ENCODE measurements at places on chromosomes 7 and 10.

DNA sequence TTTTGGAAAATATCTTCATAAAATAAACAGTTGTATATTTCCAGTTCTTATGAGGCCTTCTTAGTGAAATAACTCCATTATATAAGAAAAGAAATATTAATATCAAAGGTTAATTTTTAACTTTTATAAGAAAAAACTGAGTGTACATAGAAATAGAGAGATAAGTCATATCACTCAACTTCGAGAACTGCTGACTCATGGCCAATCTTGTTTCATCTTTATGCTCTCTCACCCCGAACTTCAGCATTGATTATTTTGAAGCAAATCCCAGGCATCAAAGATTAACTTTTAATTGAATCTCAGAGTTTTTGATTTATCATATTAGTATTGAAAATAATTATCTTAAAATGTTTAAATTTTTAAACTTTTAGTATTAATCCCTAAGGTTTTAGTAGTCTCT, 527.1 kb downstream of the GFRA1 start:
- no peak for DNase-seq

DNA sequence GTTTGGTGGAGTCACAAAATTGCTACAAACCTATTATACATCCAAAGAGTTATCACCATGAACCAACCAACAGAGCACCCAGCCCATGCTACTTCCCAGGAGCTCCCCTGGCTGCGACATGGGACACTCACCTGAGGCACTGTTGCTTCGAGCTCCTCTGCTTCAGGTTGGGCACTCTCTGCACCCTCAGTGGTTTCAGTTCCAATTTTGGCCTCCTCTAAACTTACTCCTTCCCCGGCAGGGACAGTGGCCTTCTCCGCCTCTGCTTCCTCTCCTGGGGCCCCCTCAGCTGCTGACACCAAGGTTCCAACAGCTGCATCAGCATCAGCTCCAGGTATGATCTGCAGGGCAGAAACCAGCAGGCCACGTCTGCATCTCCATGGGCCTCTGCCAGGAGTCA, 120.4 kb upstream of the TARP start:
- DNase-seq, result no peak

- no peak for DNase-seq
These were observed 227.1 kb upstream of the MBL2 start for GRCh38 chr10:52999681-53000080.

DNA sequence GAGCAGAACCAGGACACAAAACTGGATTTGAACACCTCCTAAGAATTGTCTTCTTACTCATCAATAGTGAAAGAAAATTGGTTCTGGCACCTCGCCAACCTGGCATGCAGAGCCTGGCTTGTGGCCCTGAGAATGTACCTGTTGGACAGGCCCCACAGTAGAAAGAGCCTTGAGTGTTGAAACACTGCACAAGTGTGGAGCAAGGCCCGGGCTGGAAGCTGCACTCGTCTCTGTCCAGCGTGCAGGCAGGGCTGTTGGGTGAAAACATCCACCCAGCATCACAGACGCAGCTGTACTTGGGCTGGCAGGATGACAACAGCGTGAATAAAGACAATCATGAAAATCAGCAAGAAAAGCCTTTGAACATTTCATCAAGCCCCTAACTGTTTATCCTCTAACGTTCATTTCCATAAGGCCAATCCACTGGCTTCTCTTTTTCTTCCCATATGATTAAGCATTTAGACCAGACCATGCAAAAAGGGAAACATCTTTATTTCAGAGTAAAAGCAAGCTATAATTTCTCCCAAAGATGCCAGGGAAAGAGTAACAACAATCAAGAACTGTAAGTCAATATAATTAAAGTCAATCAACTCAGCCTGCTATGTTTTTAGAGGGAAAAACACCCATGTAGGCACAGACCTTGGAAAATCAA, 15.6 kb downstream of the CUBN start:
- DNase-seq, result no peak

- DNase-seq, result no peak
These were observed 36.9 kb downstream of the CAPZA2 start for GRCh38 chr7:116899308-116899707.

- DNase-seq, result no peak
These were observed 157.1 kb downstream of the TCERG1L start for GRCh38 chr10:131154306-131155025.

GRCh38 chr10:28940158-28940888, 263.0 kb downstream of the BAMBI start:
- DNase-seq, result no peak

- peak; percentile 26 for DNase-seq
These were observed 3.9 kb downstream of the HMX3 start for GRCh38 chr10:123139521-123140163.

GRCh38 chr7:116999311-116999710, 46.0 kb downstream of the ST7 start:
- DNase-seq, result no peak

- no peak for DNase-seq
These were observed 169.3 kb downstream of the AMPH start for GRCh38 chr7:38461887-38462286.

DNA sequence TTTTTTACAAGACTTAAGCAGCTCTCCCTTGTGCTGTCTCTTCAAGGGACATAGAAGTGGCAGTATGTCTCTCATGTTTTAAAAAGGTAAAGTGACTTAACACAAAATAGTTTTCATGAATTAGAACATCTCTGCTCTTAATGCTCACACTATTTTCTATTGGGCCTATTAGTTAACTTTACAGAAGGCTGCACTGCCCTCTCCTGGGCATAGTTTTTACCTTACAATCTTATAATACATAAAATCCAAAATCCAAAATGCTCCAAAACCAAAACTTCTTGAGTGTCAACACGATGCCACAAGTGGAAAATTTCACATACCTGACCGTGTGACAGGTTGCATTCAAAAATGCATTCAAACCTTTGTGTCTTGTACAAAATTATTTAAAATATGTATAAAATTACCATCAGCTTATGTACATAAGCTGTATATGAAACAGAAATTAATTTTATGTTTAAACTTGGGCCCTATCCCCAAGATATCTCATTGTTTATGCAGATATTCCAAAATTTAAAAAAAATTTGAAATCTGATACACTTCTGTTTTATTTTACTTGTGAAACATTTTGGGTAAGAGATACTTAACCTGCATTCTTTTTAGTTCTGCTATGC, 25.8 kb downstream of the TES start:
- DNase-seq, result peak; percentile 20

- no peak for DNase-seq
These were observed 9.5 kb upstream of the TCERG1L start for GRCh38 chr10:131320860-131321604.

DNA sequence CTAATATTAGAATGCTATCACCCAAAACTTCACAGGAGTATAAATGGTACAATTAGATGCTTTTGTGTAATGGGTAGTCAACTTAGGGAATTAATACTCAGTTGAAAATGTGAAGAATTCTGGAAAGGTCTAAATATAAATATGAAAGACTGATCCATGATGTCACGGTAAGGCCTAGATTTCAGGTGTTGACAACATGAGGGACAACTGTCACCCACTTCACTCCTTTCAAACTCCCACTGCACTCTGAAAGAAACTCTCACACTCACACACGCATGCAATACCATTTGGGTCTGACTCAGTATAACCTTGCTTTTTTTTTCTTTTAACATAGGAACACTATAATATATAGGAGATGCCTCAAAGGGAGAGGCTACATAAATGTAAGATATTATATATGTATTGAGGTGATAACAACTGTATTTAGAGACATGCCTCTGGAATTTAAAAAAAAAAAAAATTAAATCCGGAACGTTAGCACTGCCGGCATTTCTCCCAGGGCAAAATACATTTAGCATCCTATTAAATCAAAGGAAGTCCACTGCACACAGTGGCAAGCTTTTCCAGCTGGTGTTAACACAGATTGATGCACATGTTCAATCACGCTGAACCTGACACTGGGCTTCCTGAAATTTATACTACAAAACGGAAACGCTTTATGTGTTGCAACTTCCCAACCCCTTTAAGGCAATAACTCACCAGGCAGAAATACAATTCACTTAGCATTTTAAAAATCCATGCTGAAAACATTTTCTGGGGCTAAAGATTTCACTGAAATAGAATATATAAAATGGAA, 74.9 kb downstream of the RSU1 start:
- DNase-seq, result no peak

GRCh38 chr10:102537948-102538347, 34.2 kb downstream of the SUFU start:
- DNase-seq, result no peak

- DNase-seq, result no peak
These were observed 697.6 kb downstream of the KCNMA1 start for GRCh38 chr10:76939933-76940468.

- no peak for DNase-seq
These were observed 70.0 kb upstream of the SFMBT2 start for GRCh38 chr10:7480742-7481367.

GRCh38 chr7:106518239-106518638, 142.7 kb downstream of the CCDC71L start:
- DNase-seq, result no peak

DNA sequence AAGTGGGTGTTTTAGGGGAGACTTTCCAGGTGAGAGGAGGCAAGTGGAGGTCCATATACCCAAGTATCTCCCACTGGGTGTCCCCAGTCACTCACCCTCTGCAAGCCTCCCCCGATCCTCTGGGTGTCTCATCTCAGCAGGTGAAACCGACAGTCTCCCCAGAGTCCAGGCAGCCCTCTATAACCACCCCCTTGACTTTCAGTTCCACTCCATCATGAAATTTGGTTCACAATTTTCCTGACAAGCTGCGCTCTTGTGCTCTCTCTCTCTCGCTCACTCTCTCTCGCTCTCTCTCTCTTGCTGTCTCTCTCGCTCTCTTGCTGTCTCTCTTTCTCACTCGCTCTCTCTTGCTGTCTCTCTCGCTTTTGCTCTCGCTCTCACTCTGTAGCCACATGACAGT, 8.1 kb upstream of the RABGEF1 start:
- no peak for DNase-seq

DNA sequence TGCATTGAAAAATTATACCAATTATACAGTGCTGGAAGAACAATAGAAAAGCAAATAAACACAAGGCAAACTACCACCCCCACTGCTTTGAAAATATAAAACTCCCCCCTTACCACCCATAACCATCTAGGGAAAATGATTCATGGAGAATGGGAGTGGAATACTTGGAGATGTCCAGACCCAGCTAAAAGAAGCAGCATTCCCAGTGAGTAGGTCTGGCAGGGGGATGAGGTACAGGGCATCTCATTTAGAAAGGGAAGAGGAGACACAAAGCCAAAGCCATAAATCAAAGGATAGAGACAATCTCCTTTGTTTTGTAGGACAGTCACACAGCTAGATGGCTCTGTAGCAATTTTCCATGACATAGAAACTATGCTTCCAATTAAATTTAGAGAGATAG, 36.0 kb upstream of the DGKI start:
- DNase-seq, result no peak

GRCh38 chr10:35219891-35220890, 93.5 kb downstream of the CREM start:
- DNase-seq, result peak; percentile 33

DNA sequence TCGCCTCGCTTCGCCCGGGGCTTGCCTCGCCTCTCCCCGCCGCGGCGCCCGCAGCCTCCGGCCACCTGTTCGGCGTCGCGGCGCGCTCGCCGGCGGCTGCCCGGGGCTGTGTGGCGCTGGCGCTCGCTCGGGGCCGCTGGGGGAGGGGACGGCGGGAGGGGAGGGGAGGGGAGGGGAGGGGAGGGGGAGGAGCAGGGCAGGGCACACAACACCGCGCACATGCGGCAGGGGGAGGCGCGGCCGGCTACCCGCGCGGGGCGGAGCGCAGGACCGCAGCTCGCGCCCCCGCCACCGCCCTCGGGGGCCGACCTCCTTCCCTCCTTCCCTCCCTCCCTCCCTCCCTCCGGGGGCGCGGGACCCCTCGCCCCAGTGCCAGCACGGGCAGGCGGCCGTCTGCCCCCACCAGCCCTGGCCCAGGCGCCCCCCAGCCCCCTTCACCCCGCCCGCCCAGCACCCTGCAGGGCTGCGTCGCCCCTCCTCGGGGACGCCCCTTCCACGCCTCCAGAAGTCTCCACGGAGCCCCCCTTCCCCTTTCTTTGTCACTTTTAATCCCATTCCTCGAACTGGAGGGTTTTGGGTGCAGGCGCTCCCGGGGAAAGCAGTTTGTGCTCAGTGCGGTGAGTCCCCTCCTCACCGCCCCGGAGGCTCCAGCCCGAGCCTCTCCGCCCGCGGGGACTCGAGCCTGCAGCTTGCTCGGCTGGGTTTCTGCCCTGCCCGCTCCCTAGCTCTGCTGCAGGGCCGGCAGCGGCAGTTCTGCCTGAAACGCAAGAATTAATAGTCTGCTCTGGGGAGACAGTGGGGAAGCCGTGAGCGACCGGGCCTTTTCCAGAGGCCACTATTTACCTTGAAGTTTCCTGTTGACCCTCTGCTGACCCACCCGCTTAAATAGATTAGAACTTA, at the start of gene PARD3:
Gene PARD3 (minus strand): TSS at position 112 of the 900 bp plus-strand sequence. CDS start 301 bp downstream, outside the sequence.
- DNase-seq, result peak; percentile 67

- DNase-seq, result no peak
These were observed 10.9 kb upstream of the TEX47 start for GRCh38 chr7:88806280-88807037.

- DNase-seq, result peak; percentile 41
These were observed 309.7 kb downstream of the CSTF2T start for GRCh38 chr10:51389415-51390321.

DNA sequence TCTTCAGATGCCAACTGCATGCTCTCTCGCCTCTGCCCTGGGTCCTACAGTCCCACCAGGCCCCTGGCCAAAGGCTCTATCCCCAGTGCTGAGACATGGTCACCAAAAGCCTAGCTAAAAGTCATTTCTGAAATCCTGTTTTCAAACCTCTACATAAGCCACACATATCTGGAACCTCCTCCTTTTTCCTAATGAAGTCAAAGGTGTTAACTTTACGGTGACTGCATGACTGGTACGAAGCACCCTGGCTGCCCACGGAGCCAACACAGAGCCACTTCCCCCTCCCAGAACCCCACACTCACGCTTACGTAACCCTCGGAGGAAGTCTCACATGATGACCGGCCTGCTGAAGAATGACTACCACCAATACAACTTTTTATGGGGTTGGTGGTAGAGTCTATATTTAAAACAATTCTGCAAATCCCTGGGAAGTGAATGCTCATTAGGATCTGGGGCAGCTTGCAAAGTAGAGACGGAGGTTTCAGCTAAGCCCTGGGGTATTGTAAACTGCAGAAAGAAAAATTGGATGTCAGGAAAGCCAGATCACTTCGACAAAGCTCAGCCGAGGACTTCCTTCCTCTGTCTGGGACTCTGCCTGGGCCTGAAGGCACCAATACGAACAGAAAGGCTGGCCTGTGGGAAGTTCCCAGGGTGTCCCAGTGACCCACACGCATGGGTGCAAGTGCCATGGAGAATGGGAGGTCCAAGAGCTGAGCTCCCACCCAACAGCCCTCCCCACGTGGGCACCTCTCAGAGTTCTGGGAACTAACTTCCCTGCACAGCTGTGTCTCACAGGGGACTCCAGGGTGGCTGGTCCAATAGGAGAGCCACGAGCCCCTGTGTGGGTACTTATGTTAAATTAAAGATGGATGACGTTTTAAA, 50.7 kb downstream of the PDGFA start:
- DNase-seq, result no peak
